ENCODE measurements at places on chromosomes 3 and 15.
A peak's percentile ranks its signal among the peaks of the same experiment; 100 is the strongest.

GRCh38 chr3:174462916-174463315 is 396.2 kb upstream of the NAALADL2 start:
- DNase-seq: no peak

DNA sequence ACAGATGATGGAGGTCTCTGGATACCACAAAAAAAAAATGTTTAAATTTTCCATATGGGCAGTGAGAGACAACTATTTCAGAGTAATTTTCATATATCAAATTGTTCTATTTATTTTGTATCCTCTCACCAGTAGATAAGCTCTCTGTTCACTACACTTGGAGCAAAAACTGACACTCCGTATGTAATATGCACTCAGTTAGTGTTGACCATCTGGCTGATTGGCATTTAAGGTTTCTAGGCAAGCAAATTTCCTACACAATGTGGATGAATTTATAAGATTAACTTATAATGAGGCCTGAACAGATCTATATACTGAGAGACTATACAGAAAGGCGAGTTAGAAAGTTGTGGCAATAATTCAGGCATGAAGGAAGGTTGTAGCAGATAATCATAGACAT is 836.5 kb upstream of the SEMA6D start:
- no peak for DNase-seq

GRCh38 chr3:139611528-139611927 is 66.2 kb downstream of the NMNAT3 start:
- no peak for DNase-seq

GRCh38 chr3:12818773-12819172 is 22.3 kb downstream of the CAND2 start:
- no peak for DNase-seq

DNA sequence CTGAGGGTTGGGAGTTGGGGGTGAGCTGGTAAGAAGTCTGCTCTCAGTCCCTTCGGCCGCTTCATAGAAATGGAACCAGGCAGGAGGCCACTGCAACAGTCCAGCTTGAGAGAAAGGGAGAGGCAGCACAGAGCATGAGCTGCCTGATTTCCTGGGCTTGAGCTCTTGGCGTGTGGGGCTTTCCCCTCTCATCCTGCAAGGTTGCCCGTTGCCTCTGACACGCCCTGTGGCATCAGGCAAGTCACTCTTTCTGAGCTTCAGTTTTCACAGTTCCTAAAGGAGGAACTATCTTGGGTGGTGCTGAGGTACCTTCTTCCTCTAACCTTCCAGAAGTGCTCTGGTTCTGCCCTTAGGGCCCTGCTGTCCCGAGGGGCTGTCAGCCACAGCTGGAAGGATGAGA is 4.9 kb downstream of the MESP2 start:
- DNase-seq: peak; percentile 69

DNA sequence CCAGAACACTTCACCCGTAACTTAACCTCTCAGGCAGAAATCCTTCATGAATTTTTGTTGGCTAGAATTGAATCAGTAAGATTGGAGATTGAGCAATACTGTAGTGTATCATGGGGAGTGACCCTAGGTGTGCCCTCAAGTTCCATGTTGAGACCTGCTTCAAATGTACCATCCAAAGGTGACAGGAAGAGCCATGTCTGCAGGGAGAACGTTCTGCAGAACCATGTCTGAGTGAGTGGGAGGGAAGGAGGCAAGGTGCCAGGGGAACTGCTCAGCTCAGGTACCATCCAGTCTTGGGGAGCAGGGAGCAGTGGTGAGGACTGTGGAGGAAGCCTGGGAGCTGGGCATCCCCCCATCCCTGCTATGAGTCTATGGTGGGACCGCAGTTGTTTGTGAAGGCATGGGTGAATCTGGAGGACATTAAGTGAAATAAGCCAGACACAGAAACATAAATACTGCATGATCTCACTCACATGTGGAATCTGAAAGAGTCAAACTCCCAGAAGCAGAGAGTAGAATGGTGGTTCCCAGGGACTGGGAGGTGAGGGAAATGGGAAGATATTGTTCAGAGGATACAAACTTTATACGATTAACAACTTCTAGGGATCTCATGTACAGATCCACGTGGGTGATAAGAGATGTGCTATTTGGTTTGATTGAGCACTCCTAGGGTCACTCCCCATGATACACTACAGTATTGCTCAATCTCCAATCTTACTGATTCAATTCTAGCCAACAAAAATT is 23.3 kb downstream of the CFAP161 start:
- DNase-seq: no peak

- DNase-seq: peak; percentile 19
Measured at GRCh38 chr15:75578173-75578947, 755 bp downstream of the PTPN9 start.

DNA sequence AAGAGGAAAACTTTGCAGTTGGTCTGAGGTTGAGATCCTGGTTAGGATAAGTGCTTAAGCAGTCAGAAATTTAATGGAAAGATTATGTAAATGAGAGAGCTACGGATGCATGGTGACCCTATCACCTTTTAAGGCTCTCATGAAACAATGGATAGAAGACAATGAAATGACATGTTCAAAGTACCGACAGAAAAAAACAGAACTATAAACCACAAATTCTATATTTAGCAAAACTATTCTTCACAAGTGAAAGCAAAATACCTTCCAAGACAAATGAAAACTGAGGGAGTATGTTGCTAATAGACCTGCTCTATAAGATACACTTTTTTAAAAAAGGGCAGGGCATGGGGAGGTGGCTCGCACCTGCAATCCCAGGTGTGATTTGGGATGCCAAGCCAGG is 32.2 kb downstream of the DNAAF4 start:
- DNase-seq: no peak

DNA sequence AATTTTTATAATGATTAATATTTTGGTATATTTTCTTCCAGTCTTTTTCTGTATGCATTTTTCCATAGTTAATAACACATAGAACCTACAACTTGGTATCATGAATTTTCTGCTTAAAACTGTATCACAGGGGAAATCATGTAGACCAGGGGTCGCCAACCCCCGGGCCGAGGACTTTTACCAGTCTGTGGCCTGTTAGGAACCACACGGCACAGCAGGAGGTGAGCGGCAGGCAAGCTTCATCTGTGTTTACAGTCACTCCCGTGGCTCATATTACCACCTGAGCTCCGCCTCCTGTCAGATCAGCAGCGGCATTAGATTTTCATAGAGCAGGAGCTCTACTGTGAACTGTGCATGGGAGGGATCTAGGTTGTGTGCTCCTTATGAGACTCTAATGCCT is 54.7 kb downstream of the RPL22L1 start:
- no peak for DNase-seq

- peak; percentile 34 for DNase-seq
Measured at GRCh38 chr3:197750858-197751737, 1.4 kb downstream of the FYTTD1 start.

DNA sequence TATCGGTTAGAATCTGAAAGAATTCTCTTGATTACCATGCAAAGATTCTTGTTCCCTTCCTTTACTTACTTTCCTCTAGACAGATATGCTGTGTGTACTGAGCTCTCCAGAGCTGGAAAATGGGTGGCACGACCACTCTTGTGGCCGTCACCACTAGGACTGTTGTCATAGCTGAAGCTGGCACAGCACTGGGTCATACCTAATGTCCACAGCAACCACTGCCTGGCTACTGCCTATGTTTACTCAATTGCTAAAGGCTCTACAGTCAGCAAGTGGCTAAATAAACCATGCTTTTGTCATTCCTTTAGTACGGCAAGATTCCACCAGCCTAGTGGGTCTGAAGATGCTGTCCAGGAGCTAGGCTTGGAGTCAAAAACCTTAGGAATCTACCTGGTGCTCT is 1643.0 kb downstream of the OTOL1 start:
- DNase-seq: no peak

GRCh38 chr3:75076481-75076880 is 462.0 kb upstream of the CNTN3 start:
- no peak for DNase-seq

DNA sequence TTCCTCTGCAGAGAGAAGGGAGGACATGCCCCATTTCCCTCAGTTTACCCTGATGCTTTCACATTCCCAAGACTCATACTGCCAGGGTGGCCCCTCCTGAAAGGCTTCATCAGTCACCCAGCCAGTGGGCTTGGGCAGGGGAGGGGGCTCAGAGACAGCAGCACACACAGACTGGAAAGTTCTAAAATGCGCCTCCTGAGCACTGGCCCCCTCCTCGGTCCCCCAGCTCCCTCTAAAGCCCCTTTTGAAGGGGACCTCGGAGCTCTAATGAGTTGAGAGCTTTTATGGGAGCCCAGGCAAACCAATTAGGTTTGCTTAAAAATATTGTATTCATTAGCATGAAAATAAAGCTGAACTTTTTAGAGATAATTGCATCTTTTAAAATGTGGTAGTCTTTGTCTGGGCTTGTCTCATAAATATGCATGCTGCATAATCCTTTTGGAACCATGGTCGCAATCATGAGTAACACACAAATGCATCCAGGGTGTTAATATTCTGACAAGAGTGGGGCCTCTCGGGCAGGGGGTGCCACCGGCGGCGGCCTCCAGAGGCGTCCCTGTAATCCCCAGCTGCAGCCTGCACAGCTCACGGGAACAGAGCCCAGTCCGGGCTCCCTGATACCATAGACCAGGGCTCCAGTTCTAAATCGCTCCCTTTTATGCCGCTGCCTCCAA is 78.5 kb downstream of the RPLP1 start:
- no peak for DNase-seq

- DNase-seq: no peak
Measured at GRCh38 chr3:170424879-170425278, 6.2 kb downstream of the CLDN11 start.

GRCh38 chr3:183188895-183189462 is 26.4 kb upstream of the LAMP3 start:
- DNase-seq: peak; percentile 34

DNA sequence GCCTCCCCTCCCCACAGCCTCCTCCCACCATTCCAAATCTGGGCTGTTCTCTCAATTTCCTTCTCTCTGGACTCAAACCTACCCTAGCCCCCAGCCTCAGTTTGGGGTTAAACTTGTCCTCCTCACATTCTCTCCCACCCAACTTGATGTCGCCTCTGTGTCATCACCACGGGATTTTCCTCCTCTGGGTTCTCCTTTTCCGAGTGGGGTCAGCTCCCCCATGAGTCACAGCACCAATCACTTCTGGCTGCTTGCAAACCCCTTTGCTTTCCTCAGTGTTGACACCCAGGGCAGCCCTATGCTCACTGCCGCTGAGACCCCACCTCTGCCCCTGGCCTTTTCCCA is 451 bp downstream of the CCR5AS start:
- DNase-seq: peak; percentile 82

DNA sequence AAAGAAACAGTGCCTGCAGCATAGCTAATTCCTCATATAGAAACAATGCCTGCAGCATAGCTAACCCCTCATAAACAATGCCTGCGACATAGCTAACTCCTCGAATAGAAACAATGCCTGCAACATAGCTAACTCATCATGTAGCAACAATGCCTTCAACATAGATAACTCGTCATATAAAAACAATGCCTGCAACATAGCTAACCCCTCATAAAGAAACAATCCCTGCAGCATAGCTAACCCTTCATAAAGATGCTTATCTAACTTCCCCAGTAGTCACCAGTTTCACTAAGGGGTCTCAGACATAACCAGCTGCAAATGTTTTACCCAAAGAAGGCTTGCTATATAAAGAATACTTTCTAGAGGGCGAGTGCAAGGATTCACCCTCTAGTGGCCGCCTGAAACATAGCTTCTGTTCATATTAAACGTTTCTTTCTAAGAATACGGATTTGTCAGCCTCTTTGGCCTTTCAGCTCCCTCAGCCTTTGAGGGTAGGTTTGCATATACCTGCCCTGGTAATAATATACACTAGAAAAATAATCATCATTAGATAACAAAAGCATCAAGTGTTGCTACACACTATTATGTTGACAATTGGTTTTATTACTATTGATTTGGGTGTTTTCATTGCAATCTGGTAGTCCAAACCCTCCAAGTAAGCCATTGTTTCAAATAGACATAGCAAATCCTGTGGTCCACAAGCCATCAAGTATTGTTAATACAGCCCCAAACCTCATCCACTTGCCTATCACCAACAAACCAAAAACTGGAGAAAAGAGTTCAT is 44.4 kb upstream of the FAN1 start:
- no peak for DNase-seq

DNA sequence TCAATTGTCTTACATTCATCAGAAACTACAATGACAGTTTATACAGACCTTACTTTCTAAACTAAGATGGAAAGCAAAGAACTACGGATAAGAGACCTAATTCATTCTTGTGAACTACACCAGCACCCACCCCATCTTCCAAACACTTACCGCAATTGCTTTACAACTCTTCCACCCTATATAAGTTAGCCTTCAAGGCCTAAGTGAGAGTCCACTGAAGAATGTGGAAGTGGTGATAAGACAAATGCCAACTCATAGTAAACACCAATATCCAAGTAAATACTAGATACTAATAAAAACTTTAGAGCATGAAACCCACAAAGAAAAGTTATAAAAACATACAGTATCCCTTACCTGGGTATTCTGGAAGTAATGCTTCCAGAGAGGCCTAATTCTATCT is 13.6 kb downstream of the ARF4 start:
- no peak for DNase-seq

DNA sequence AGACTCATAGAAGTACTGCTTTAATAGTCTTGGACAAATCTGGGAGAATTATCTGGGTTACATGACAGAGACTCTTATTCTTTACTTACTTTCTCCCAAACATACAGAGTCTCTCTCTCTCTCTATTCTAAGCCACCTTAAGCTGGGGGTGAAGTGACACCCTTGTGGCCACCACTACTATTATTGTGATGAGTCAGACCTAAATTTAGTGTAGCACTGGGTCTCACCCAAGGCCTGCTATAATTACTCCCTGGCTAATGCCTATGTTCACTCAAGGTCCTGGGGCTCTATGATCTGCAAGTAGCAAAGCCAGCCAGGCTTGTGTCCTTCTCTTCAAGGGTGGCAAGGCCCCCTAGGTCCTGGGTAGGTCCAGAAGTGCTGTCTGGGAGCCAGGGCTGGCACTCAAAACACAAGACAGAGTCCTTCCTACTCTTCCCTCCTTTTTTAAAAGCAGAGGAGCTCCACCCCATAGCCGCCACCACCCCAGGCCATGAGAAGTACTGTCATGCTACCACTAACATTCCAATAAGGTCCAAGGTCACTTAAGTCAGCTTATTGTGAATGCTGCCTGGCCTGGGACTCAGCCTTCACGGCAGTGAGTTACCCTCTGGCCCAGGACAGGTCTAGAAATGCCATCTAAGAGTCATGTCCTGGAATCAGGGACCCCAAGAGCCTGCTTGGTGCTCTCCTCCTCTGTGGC is 183.6 kb downstream of the POLQ start:
- no peak for DNase-seq

- DNase-seq: no peak
Measured at GRCh38 chr3:20145874-20146273, 40.1 kb downstream of the SGO1 start.

DNA sequence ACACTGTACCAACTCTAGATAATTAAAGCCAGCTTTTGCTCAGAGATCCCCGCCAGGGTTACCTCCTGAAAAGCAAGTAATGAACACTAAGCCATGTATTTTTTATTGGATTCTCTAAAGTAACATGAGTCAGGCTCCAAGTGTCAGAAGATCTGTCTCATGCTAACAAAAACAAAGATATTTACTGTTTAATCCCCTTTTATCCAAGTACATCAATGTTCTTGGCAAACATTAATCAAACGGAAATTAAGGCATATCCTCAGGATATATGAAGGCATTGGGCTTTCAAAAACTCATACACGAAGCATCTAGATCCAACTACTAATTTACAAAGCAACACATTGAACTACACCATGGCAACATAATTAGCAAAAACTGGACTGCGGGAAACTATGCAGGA is 37.2 kb downstream of the MYO5A start:
- DNase-seq: no peak

Measured in CD4-positive, alpha-beta T cell treated with Interleukin-15 for 1 hour (primary cell).